NCI-H345 (cell line): ENCODE measurements at places on chromosomes 5 and 9.

GRCh38 chr9:131651599-131651998, 88.3 kb downstream of the RAPGEF1 start:
- DNase-seq, result no peak

GRCh38 chr9:113755433-113755832, 120.7 kb upstream of the ZNF618 start:
- DNase-seq, result no peak

DNA sequence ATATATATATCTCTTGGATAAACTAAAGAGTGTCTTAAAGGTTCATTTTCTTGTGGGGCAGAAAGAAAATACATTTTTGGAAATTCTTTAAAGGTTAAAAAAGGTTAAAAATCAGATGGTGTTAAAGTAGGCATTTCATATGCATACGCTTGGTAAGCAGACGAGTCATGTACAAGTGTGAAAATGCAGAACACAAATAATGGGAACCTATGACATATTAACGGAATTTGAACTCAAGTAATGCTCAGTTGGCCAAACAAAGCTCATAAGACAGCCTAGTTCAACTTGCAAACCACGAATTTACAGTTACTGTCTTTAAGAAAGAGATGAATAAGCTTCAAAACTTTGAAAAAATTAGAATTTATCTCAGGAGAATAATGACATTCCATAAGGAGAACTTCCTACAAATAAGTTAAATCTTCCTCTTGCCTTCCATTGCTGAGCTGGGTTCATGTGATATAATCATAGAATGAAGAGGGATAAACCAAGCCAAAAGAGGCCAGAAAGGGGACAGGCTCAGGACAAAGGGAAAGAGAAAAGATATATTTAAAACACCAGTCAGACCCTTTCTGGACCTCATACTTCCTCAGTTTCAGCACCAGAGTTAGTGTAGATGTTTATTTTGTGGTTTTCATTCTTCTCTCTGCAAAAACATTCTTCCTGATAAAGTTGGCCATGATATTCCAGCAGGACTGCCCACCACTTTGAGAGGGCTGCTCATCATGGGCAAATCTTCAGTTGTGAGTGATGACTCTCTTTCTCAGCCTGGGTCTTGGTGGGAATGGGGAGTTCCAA, 256.7 kb upstream of the CD180 start:
- DNase-seq, result no peak

DNA sequence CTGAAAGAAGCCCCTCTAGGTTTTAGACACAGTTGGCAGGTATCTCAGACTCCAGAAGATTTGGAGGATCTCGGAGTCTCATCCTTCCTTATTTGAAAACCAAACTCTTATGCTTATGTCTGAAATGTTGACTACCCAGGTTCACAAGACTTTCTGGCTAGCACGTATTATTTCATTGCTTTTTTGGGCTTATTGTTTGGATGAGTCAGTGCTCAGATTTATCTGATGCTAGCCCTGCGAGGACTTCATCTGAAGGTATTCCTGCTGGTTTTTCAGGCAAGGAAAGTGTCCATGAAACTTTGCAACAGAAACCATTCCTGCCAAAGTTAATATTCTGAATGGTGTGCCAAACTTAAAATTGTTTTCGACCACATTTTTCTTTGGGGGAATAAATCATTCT, 8.5 kb downstream of the OSTF1 start:
- no peak for DNase-seq

DNA sequence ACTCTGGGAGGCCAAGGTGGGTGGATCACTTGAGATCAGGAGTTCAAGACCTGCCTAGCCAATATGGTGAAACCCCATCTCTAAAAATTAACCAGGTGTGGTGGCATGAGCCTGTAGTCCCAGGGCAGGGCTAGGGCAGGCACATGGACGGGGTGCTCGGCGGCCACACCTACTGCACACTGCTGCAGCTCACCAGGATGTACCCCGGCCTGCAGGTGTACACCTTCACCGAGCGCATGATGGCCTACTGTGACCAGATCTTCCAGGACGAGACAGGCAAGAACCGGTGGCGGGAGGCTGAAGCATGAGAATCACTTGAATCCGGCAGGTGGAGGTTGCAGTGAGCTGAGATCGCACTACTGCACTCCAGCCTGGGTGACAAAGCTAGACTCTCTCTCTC, 3.2 kb downstream of the ST6GALNAC4 start:
- DNase-seq, result no peak

DNA sequence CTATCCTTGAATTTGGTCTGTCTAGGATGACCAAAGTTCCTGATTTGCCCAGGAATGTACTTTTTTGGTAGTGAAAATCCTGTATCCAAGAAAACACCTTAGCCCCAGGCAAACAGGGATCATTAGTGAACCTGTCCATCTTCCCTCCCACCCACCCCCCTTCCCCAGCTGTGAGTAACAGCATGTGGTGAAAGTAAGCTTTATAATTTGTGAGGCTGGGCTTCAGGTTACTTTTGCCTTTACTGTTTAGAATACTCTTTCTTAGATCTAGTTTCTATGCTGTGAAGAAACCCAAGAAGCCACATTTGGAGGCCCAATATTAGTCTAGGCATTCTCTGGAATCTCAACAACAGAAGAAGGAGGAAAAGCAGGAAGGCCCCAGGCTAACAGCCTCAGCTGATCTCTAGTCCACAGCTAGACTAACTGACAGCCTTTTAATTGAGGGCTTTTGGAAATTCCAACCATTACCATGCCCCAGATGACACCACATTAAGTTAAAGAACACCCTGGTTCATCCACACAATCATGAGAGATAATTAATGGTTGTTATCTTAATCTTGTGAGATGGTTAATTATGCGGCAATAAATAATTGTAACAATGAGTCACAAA, 703.0 kb upstream of the NUDT12 start:
- no peak for DNase-seq

- DNase-seq, result no peak
Measured at GRCh38 chr9:121363622-121363961, 6.5 kb downstream of the STOM start.

DNA sequence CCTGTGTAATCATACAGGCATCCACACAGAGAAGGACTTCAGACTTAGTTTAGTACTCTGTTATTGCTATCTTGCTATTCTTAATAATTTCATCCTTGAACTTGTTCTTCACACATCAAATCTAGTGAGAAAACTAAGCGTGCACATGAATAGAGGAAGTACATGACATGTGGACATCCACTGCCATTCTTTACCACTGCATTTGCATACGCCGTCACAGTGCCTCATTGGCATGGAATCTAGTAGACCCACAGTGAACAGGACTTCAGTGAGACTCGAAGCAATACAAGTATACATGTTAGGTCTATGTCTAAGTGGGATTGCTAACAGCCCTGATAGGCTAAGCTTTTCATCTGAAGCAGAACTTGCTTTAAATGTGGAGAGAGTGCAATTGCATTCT, 592.1 kb downstream of the TLE4 start:
- no peak for DNase-seq

DNA sequence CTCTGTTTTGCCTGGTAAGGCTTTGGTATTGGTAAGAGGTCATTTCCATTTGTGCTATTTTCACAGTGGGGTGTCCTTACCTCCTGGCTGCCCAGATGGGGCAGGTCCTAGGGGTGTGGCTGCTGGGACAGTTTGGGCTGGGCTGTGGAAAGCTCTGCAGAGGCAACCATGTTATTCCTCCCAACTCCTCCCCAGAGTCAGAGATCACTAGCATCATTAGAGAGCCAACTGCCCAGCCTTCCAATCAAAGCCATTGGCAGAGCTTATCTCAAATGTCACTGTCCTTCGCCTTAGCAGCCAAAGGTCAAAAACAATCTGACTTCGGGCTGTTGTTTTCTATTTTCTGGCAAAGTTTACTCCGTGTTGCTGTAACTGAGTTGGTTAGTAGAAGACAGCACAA, 33.6 kb upstream of the HRH2 start:
- DNase-seq, result no peak

GRCh38 chr9:19173598-19174125, 46.4 kb upstream of the PLIN2 start:
- DNase-seq, result peak; percentile 8

DNA sequence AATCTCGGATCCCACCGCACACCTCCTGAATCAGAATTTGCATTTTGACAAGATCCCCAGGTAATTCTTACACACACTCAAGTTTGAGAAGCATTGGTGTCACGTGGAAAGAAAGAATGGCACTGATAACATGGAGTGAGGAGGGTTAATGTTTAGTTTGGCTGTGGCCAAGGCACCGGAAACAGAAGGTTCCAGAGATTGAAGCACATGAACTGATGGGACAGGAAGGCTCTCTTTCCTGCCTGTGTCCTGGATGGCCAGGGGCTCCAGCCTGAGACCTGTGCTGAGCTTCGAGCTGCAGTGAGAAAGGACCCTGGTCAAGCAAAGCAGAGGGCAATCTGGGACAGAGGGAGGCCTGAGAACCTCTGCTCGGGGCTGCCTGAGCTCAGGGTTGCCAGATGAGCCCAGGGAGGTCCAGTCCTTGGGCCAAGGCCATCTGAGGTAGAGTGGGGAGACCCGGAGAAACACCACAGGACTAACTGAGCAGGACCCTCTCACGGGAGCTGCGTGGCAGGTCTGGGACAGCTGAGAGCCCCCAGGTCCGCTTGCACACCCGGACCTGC, 27.3 kb downstream of the AFAP1L1 start:
- no peak for DNase-seq

DNA sequence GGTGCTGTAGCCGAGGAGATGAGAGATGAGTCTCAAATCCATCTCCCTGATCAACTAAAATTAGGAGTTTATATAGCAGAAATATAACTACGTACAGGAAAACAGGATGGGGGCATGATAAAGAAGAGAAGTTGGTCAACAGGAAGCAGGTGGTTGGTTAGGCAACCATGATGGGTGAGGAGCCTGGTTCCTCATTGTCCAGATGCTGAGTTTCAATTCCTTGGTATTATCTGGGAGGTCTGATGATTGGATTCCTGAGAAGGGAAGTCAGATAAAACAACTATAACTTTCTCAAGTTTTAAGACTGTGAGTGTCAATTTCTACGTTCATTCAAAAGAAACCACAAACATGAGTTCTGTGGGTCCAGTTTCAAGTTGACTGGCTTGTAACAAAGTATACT, 323.9 kb downstream of the MTRR start:
- no peak for DNase-seq

- DNase-seq, result no peak
Measured at GRCh38 chr9:137829260-137829996, 48.2 kb upstream of the CACNA1B start.

DNA sequence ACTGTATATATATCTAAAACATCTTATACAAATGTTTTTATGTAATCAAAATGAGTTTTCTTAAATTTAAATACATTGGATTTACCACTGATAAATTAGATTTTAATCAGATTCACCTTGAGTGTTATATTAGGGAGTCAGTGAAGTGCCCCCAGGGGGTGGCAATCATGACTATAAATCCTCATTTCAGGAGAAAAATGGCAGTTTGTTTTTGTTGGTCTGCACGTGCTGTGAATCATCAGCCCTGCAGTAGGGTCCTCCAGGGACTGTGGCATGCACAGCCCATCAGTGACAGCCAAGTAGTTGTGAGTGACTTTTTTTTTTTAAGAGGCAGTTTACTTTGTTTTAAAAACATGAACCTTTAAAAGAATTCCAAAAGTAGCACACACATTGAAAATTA, 65.2 kb downstream of the ZSWIM6 start:
- no peak for DNase-seq

- no peak for DNase-seq
Measured at GRCh38 chr5:77558266-77558665, 66.2 kb upstream of the WDR41 start.

DNA sequence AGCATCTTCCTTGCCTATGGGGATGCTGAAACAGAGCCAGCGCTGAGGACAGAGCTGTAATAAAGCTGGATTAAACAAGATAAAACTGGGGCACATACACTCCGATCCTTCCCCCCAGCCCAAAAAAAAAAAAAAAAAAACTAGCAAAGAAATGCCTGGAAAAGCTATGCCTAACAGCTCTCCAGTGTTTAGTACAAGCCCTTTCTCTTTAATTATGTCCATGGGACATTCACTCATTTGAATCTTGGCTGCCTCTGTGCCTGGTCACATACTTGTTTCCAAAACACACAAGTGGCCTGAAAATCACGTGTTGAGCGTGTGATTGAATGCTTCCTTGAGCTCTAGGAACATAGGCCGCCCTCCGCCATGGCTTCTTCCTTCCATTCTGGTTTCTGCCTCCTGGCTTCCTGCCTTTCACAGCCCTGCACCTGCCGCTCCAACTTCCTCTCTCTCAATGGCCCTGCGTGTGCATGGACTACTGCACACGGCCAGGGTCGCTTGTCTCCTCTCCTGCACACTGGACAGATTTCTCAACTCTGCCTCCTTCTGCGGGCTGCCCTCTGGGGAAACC, 111.0 kb upstream of the RETREG1 start:
- peak; percentile 74 for DNase-seq

- no peak for DNase-seq
Measured at GRCh38 chr5:133520062-133520461, 92.3 kb downstream of the FSTL4 start.

DNA sequence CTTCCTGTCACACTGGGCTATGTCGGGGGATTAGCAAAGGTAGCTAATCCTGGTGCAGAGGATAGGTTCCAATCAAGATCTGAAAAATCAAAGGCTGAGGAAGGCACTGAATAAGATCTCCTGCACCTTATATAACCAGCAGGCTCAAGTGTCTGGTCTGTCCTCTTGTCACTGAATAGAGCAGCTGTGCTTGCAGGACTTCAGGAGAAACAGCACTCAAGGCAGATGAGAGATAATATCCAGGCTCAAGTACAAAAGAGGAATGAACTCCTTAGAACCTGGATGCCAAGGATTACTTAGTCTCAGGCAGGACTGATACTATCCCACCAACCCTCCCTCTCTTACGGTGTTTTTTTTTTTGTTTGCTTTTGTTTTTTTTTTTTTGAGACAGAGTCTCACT, 108.8 kb upstream of the LRRTM2 start:
- no peak for DNase-seq

DNA sequence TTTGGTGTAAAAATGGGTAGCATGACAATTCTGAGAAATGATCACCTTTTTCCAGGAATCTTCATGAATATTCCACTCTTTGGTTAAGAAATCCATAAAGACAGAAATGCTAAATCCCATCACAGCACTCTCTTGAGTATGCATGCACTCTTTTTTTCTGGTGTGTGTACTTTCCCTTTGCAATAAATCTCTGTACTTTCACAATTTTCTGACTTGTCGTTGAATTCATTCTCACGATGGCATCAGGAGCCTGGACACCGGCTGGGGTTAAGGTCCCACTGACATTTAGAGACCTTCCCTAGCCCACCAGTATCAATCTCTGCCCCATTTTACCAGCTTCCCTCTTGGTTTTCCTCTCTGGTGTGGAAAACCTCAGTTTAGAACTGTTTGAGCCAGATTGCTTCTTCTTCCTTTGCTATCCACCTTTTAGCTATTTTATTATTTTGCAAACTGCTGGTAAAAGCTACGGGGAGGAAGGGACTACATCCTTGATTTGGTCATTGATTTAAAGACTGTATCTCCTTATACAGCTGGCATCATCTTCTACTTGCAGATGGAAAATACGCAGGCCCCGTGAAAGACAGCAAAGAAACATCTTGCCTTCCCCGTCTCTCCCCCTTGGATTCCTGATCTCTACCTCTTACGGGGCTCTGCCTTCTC, 59.9 kb upstream of the ZFR start:
- no peak for DNase-seq

DNA sequence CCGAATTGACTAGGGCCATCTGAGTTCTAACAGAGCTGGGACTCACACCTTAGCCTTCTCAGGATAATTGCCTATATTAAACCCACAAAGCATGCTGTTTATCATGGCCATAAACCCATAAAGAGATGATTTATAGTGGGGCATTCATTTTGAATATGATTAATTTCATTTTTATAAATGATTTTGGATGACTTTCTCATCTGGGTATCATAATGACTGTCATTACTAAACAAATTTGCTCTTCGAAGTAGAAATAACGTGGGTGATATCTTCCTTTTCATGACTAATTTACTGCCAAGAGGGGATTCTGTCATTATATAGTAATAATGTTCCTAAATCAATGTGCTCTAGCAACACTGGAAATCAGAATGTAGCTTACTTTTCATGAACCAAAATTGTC, 498.2 kb downstream of the CDH12 start:
- no peak for DNase-seq
